ENCODE measurements at places on chromosomes 1 and 21.

- ATAC-seq, result peak; percentile 92
Observed at GRCh38 chr1:89065079-89065868, at the start of gene GBP1. TSS of gene GBP1 (minus strand) at chr1:89065208. CDS start at chr1:89063234, 1,974 bp downstream.

GRCh38 chr1:188941986-188942385, 1535.7 kb downstream of the BRINP3 start:
- ATAC-seq, result no peak

GRCh38 chr1:205735218-205735617, 14.8 kb downstream of the NUCKS1 start:
- no peak for ATAC-seq

DNA sequence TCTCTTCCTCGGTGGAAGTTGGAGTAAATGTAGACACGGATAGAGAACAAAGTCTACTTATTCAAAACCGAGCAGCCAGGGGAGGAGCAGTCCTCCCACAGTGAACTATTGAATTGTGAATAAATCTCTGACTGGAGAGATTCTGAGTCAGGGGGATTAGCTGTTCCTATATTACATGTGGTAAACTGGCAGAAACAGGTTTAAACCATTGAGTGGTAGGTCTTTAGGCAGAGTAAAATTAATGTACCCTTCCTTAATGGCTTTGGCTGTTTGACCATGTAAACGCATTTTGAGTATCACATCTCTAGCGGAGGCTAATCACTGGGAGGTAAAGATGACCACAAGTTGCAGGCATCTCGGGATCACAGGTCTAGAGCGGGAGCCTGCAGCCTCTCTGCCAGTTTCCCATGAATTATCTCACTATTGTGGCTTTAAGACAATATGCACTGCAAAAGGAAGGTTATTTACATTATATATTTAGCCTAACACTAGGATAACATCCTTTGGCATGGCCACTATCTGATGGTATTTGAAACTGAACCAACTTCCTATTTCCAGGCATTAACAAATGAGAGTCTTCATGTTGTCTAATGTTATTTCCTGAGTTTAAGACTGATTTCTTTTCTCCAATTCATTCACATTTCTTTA, 7.9 kb upstream of the DISC1 start:
- no peak for ATAC-seq

DNA sequence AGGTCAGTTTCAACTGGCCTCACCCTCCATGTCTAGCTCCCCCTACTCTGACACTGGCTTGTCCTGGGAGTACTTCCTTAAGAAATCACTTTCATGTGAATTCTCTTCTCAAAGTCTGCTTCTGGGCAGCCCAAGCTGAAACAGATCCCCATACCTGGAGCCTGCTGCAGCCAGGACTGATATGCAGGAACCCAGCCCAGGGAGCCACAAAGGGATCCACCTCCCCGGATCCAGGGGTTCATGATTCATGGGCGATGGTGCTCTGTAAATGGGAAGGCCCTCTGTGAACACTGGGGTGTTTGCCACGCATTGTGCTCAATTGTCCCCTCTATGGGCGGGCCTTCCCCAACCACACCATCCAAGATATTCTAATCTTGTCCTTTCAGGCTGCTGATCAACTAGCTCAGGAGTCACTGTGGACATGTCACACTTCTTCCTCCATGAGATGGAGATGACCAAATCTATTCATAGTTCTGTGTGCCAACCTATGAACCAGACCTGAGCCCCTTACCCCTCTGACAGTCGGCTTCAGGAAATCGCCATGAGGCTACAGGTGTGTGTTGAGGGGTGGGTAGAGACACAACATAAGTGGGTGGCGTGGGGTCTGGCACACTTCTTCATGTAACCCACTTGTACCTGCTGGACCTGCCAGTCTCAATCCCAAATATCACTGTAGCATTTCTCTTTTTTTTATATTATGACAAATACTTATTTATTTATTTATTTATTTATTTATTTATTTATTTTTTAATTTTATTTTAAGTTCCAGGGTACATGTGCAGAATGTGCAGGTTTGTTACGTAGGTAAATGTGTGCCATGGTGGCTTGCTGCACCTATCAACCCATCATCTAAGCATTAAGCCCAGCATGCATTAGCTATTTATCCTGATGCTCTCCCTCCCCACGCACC, 41.8 kb downstream of the RUNX3 start:
- no peak for ATAC-seq

Data from gastroesophageal sphincter (tissue), 4 donors.